Hypothalamus (tissue), 51 donors: ENCODE measurements at places on chromosomes 11 and 22.
A peak's percentile ranks its signal among the peaks of the same experiment; 100 is the strongest.

- no peak for DNase-seq
Observed at GRCh38 chr11:35563484-35564244, 38.2 kb upstream of the PAMR1 start.

DNA sequence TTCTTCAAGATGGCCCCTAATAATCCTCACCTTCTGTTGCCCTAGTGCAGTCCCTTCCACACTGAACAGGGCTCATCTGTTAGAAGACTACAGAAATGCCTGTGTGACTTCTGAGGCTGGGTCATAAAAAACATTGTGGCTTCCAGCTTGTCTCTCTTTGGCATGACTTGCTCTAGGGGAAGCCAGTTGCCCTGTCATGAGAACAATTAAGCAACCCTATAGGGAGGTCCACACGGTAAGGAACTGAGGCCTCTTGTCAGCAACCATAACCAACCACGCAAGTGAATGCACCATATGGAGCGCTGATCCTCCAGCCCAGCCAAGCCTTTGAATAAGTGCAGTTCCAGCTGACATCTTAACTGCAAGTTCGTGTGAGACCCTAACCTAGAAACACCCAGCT is 2.6 kb downstream of the LIPT2 start:
- DNase-seq, result no peak

- DNase-seq, result no peak
Observed at GRCh38 chr11:30387891-30388861, 65.3 kb downstream of the ARL14EP start.

DNA sequence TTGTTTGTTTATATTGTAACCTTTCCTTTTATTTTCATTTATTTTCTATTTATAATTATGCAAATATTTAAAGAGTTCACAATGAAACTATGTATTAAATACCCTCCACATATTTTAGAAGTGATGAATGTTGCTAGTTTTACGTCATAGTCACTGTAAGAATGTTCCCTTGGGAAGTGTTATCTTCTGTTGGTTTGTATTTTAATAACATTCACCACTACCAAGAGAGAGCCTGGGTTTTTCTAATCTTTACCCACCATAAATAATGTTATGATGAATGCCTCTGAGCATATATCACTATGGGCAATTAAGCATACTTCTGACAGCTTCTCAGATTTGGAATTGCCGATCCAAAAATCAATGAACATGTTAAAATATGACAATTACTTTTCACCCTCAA is 80.7 kb downstream of the GGT1 start:
- no peak for DNase-seq

GRCh38 chr11:118610225-118610772 is 2.9 kb downstream of the PHLDB1 start:
- no peak for DNase-seq

GRCh38 chr11:8168485-8169257 is at the start of gene RIC3:
TSS of gene RIC3 (minus strand) at chr11:8169025. CDS start at chr11:8168989, 36 bp downstream.
- DNase-seq, result peak; percentile 17

DNA sequence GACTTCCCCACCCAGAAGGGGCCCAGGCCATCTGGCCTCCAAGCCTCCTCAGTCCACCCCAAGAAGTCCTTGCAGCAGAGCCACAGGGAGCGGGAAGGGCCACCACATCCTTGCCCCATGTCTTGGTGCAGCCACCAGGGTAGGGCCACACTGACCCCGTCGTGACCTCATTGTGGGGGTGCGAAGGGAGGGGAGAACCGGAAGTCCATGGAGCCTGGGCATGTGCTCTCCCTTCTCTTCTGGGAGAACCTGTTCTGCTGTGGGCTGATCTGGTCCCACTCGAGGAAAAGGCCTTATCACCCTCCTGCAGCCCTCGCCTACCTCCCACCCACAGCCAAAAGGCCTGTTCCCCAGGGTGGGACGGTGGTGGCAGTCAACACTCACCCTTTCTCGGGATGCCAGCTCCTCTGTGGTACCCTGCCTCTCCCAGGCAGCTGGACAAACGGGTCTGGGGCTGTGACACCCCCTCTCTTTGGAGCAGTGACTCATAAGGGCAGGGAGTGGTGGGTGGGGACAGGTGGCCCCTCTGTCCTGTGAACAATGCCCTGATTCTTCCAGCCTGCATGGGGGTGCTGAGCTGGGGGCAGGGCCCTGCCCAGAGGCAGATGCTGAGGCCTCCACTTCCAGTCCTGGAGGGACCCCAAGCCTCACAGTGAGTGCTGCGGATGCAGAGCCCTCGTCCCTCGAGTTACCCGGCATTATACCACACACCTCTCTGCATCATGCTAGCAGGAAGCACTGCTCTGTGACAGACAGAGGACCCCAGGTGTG is 14.6 kb upstream of the CTSD start:
- no peak for DNase-seq

DNA sequence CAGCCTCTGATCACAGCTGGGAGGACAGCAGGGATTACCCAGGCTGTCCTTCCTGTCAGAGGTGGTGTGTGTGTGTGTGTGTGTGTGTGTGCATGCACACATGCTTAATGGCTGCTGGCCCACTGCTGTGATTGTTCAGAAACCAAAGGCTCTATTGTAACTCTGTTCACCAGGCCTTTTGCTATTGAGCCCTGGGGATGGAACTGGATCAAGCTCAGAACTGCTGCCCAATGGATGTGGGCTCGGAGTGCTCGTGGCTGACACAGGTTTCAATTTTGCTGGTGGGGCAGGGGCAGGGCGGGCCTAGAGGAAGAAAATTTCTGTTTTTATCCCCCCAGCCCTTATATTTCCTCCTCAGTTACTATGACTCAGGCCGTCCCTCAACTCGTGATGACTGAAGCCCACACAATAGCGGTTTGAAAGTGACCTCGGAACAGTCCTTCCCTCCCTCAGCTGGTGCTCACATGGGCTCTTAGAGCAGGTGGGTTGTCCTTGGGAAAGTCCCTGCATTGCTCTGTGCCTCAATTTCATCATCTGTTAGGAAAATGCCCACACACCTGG is 359.3 kb downstream of the TENM4 start:
- DNase-seq, result peak; percentile 71

GRCh38 chr11:3989921-3990290 is 104.7 kb upstream of the RRM1 start:
- DNase-seq, result no peak

DNA sequence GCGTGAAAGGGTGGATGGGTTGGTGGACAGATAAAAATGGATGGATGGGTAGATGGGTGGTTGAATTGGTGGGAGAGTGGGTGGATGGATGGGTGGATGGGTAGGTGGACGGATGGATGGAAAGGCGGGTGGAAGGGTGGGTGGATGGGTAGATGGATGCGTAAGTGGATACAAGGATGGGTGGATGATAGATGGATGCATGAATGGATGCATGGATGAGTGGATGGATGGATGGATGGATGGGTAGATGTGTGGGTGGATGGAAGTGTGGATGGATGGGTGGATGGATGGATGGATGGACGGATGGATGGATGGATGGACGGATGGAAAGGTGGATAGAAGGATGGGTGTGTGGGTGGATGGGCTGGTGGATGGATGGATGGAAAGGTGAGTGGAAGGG is 77.0 kb upstream of the GRK3 start:
- no peak for DNase-seq

GRCh38 chr11:41005986-41006385 is 453.5 kb downstream of the LRRC4C start:
- DNase-seq, result no peak

DNA sequence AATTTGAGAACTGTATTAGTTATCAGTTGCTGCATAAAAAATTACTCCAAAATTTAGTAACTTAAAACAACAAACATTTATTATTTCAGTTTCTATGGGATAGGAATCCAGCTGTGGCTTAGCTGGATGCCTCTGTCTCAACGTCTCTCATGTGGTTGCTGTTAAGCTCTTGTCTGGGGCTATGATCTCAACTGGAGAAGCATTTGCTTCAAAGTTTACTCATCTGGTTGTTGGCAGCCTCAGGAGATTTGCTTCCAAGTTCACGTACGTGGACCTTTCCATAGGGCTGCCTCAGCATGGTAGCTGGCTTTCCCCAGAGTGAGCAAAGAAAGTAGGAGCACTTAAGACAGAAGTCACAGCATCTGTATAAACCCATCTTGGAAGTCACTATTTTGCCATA is 144.9 kb upstream of the SESN3 start:
- no peak for DNase-seq

GRCh38 chr11:35842958-35843357 is 100.9 kb upstream of the LDLRAD3 start:
- DNase-seq, result no peak

DNA sequence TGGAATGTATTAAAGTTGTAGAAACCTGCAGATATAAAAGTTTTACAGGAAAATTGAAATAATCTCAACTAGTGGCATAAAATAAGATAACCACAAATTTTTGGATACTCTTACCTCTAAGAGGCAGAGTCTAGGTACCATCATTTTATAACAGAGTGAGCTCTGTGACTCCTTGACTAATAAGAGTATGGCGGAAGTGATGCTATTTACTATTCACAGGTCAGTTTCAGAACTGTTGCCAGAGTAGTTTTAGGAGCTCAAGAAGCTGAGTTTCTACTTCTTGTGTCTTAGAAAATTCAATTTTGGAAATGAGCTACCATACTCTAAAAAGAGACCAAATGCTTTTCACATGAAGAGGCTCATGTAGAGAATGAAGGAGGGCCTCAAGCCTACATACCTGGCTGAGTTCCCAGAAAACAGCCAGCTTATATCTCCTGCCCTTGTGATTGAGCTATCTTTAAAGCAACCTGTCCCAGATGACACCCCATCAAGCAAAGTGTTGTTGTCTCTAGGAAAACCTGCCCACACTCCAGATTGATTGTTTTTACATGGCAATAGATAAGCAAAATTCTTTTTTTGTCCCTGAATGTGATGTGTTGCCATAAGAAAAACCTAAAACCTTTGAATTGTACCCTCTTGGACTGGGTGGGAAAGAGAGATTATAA is 712.8 kb upstream of the CNTN5 start:
- DNase-seq, result no peak

DNA sequence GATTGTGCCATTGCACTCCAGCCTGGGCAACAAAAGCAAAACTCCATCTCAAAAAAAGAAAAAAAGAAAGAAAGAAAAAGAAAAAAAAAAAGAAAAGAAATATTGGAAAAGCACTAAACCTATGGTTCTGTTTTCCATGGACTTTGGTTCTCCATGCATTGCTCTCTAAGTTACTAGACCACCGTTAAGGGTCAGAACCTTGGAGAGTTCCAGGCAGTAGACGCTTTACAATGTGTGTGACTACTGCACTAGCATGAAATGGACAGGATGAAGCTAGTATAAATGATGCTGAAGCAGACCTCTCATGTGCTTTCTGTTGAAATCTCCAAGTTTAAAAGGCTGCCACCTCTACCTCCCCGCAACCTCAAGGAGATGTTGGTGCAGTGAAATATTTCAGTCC is 63.5 kb downstream of the SIK2 start:
- no peak for DNase-seq

DNA sequence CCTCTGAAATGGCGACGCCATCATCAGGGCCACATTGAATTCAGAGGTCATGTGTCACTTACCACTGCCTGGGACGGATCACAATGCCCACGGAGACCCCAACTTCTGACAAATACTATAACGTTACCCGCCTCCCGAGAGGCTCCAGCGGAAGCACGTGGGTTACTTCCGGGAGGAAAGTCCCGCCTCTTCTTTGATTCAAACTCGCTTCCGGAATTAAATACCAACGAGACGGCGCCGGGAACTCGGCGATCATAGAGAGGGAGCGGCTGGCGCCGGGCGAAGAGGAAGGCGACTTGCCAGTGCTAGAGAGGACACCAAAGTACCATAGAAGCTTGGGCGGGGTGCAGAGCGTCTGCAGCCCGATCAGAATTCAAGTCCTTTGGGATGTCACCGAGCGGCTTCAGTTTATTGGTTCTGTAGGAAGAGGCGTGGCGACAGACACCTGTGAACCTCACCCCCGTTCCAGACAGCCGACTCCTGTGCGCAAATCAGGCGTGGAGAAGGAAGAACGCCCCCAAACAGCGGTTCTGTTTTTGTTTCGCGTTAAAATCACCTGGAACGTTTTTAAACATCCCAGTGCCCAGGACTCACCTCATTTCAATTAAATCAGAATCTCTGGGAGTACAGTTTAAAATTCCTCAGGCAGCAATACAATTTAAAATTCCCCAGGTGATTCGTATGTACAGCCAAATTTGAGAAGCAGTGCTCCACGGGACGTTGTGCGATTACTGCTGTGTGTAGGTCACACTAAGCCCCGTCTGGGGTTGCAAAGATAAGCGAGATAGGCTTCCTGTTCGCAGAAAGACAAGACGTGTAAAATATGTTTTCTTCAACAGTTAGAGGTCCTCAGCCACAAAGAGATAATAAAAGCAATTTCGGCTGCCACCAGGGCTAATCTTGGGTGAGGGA is at the start of gene TIMM10:
Gene TIMM10 (minus strand): TSS at position 159 of the 912 bp plus-strand sequence. CDS start 565 bp downstream, outside the sequence.
- DNase-seq, result peak; percentile 97

GRCh38 chr11:110029714-110030113 is 63.5 kb upstream of the ZC3H12C start:
- no peak for DNase-seq
